ENCODE measurements at places on chromosomes 4 and X.
A peak's percentile ranks its signal among the peaks of the same experiment; 100 is the strongest.

- DNase-seq = no peak
Measured at GRCh38 chrX:10971176-10971575, 140.0 kb upstream of the HCCS start.

DNA sequence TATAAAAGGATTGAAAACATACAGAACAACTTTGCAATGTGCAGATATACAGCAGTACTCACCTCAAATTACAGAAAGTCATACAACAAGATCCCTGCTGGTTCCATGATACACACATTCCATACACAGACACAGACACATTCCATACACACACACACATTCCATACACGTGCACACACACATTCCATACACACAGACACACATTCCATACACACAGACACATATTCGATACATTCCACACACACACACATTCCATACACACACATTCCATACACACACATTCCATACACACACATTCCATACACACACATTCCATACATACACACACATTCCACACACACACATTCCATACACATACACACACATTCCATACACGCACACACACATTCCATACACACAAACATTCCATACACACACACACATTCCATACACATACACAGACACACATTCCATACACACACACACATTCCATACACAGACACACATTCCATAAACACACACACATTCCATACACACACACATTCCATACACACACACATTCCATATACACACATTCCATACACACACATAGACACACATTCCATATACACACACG, 13.7 kb downstream of the LINC00632 start:
- peak; percentile 32 for DNase-seq

DNA sequence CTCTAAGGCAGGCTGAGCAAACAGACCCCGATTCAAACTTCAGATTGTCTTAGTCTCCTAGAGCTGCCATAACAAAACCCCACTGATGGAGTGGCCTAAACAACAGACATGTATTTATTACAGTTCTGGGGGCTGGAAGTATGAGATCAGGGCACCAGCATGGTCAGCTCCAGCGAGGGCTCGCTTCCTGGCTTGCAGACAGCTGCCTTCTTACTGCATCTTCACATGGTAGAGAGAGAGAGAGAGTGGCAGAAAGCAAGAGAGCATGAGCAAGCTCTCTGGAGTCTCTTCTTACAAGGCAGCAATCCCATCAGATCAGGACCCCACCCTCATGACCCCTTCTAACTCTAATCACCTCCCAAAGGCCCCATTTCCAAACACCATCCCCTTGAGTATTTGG, 22.3 kb upstream of the SORCS2 start:
- no peak for DNase-seq

GRCh38 chrX:70244881-70245280, 10.4 kb downstream of the AWAT1 start:
- no peak for DNase-seq
